ENCODE measurements at places on chromosomes 4 and X. TPM values are rescaled to one million over a fixed set of nuclear protein-coding genes. Genes with fewer than 3 reads are reported as not detected.

TRAPPC11 gene
- polyA plus RNA-seq: 13.8 TPM

NEUROG2 gene
- polyA plus RNA-seq: not detected

TRIM75 gene
- not detected for polyA plus RNA-seq

SAT1 gene
- 1,438 TPM for polyA plus RNA-seq

TAF7L gene
- 0.02 TPM for polyA plus RNA-seq

IGFBP7 gene
- polyA plus RNA-seq: 661 TPM

KLB gene
- polyA plus RNA-seq: 23.6 TPM

DDX53 gene
- polyA plus RNA-seq: not detected

Measured in adipose tissue (tissue), 3 donors.